ENCODE measurements at places on chromosomes 4 and X.

DNA sequence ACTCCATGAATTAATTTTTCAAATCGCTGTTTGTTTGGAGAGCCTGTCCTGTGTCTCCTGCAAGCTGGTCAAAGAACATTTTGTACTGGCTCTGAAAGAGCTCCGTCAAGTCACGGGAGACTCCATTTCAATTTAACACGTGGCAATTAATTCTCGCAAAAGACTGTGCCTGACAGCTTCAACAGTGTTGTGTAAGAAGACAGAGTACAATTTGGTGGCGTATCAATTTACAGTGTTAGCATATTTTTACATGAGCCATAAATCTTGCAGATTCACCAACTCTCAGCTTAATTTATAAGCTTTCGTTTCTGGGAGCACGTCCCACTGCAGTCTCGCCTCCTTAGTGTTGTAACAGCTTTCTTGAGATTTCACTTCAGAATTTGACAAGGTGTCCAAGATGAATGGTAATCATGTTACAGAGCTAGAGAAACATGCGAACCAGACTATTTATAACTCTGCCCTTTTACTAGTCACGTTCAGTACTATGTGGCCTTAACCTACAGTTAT lies 70.8 kb downstream of the RWDD4 start:
- DNase-seq, result no peak

DNA sequence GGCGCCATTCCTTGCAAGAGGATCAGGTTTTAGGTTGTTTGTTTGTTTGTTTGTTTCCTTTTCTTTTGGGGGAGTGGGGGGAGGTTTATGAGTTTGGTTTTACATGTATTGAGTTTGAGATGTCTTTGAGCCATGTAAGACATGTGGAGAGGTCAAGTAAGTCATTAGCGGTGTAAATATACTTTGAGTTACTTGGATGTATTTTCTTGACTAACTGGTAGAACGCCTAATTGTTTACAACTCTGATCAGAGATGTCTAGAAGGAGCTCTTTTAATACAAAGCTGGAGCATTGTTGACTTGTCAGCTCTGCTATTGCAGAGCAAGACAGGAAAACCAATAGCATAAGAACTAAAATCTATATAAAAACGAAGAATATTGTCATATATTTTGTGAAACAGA lies 57.1 kb downstream of the ANXA3 start:
- DNase-seq, result no peak

- DNase-seq, result peak; percentile 68
These were observed at the start of gene GPR78 for GRCh38 chr4:8580321-8581093. TSS of gene GPR78 (plus strand) at chr4:8580392. CDS start at chr4:8580983, 591 bp downstream.

GRCh38 chr4:166230841-166231240 lies 357.8 kb downstream of the TLL1 start:
- DNase-seq, result no peak

- DNase-seq, result no peak
These were observed 15.3 kb downstream of the SMIM20 start for GRCh38 chr4:25929298-25929686.

DNA sequence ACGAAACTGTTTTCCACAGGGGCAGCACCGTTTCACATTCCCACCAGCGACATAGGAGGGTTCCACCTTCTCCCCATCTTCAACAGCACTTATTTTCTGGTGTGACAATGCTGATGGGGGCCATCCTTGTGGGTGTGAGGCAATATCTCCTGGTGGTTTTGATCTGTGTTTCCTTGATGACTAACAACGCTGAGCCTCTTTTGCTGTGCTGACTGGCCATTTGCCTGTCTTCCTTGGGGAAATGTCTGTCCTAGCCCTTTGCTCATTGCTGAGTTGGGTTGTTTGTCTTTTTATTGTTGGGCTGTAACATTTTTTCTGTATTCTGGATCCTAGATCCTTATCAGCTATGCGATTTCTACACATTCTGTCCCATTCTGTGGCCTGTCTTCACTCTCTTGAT lies 33.7 kb downstream of the ATP2B3 start:
- DNase-seq, result no peak

- no peak for DNase-seq
These were observed 5.4 kb upstream of the CNGA2 start for GRCh38 chrX:151729056-151729725.

DNA sequence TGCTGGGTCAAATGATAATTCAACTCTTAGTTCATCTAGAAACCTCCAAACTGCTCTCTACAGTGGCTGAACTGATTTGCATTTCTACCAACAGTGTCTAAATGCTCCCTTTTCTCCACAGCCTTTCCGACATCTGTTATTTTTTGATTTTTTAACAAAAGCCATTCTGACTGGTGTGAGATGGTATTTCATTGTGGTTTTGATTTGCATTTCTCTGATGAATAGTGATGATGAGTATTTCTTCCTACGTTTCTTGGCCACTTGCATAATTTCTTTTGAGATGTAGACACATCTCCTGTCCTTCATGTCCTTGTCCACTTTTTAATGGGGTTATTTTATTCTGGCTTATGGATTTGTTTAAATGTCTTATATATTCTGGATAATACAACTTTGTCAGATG lies 298.2 kb upstream of the ARSJ start:
- DNase-seq, result no peak

- DNase-seq, result no peak
These were observed 139.7 kb downstream of the MAML3 start for GRCh38 chr4:140014284-140014683.

DNA sequence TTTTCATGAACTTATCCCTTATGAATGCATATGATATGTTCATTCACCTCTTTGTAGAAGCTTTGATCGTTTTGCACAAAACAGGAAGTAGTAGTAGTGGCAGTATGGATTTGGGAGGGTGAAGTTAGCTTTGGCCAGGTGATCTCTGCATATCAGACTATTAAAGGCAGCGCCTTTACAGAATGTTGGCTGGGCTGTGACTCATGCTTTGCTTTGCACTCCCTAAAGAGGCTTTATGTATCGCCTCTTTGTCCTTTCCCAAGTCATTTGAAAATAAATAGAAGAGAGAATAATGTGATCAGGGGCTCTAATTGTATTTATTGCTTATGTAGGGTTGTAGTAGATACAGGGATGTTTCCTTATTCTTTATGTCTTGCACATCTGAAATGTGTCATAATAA lies 50.4 kb downstream of the SHROOM3 start:
- DNase-seq, result no peak

GRCh38 chr4:87228262-87228860 lies 7.9 kb upstream of the KLHL8 start:
- DNase-seq, result no peak
